Caki2 (cell line): ENCODE measurements at places on chromosomes 16 and 17. TPM values are rescaled to one million over a fixed set of nuclear protein-coding genes. Genes with fewer than 3 reads are reported as not detected.

DNA sequence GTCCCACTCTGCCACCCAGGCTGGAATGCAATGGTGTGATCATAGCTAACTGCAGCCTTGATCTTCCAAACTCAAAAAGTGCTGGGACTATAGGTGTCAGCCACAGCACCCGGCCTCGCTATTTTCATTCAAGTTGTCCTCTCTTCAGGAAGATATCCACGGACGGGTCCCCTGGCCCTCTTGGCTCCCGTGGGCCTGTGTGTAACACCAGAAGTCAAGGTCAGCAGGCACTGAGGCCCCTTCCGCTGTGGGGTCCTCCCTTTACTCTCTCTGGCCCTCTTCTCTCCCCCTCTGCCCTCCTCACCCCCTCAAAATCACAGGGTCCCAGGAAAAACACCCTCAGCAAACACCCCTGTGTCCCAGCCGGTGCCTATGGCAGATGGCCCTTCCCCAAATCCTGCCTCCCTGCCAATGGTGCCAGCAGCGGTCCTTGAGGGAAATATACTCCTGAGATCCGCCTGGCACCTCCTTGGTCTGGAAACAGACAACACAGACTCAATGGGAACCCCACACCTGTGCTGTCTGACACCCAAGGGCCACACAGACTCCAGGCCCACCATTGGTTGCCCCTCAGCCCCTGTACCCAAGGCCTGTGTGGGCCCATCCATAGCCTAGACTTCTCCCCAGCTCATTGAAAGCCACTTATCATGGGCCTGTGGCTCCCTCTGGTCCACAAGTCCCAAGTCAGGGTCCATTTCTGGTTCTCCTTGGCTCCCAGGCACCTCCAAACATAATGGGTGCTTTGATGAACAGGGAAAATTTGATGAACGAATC is 221.5 kb downstream of the ZNF423 start:
- no peak for DNase-seq

DNA sequence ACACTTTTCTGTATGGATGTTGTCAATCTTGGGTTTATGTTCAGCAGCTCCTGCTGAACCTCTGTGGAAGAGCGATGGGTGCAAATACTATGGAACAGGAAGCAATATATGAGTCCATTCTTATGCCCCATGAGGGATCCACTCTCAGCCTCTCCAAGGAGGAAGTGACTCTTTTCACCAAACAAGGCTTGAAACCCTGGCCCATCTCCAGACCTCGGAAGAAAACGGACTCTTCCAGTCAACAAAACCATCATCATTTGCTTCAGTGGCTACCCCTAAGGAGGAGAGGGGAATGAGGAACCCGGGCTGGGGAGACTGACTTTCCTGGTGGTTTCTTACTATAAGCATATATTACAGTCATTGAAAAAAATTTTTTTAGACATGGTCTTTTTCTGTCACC is 206.2 kb downstream of the AXIN2 start:
- no peak for DNase-seq

DNA sequence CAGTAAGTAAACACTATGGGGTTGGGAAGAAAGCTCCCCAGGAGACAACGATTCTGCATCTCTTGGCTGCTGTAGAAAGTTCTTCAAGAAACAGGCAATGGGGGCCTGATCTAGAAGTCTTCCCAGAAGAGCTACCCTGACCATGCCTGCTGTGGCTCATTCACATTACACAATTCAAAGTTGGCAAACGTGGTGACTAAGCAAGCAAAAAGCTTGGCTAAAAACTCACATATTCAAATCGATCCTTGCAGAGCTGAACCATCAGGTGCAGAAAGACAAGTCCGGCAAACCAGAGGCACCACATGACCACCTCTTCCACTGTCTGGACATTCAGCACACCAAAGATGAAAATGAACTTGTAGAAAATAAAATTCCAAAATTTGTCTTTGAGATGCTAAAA is 16.1 kb downstream of the AMFR start:
- no peak for DNase-seq

GRCh38 chr17:58985971-58986370 is 120.7 kb downstream of the TRIM37 start:
- DNase-seq = no peak

The SLC35G6 gene
- total RNA-seq = not detected in 2 replicates

- DNase-seq = peak; percentile 51
Observed at GRCh38 chr16:20166531-20167235, 93.0 kb upstream of the GPR139 start.

The SLC13A2 gene
- total RNA-seq = not detected in 2 replicates

DNA sequence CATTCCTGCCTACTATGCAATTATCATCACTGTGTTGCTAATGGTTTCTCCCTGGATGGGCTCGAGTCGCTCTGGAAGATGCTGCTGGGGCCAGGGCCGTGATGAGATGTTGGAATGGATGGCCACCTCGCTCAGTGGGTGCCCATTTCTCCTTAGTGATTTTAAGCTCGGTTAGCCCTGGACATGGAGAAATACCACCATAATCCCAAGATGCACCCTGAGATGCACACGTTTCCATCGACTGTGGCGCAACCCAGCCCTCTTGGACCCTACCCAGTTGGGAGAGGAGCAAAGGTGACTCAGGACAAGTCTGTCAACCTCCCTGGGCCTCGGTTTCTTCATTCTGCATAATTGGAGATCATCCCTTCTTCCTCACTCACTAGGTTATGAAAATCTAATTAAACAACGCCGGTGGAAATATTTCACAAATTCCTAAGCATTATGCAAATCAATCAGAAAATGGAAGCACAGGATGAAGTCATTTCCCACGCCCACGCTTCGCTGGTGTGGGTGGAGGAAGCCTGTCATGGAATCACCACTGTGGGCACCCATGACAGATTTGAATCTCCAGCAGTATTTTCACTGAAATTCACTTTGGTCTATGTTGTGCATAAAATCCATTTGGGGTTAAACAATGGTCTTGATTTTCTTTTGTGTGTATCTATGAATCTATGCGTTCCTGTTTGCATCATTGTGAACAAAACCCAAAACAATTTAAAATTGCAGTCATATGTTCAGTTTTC is 195.2 kb downstream of the AXIN2 start:
- no peak for DNase-seq

The KRTAP3-1 gene
- not detected in 2 replicates for total RNA-seq

DNA sequence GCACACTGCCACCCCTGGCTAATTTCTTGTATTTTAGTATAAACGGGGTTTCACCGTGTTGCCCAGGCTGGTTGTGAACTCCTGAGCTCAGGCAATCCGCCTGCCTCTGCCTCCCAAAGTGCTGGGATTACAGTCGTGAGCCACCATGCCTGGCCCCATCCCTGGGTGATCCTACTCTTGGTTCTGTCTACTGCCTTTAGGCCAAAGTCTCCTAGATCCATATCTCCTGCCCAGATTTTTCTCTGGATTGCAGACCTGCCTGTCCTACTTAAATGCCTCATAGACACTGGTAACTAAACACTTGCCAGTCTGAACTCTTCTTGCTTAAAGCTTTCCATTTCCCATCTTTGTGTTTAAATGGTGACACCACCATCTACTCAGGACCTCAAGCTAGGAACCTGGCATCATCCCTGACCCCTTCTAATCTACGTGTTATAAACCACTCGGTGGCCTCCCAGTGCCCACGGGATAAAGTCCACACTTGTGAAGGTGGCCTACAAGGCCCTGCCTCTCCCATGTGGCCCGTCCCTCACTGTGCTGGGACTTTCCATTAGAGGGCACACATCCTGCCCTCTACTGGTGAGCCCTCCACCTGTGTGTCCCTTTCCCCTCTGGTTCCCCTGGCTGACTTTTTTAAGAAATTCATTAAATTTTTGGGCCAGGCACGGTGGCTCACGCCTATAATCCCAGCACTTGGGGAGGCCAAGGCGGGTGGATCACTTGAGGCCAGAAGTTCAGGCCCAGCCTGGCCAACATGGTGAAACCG is 51.1 kb downstream of the USP43 start:
- no peak for DNase-seq

The ZDHHC1 gene
- total RNA-seq = 6.3 and 13.5 TPM in 2 replicates

DNA sequence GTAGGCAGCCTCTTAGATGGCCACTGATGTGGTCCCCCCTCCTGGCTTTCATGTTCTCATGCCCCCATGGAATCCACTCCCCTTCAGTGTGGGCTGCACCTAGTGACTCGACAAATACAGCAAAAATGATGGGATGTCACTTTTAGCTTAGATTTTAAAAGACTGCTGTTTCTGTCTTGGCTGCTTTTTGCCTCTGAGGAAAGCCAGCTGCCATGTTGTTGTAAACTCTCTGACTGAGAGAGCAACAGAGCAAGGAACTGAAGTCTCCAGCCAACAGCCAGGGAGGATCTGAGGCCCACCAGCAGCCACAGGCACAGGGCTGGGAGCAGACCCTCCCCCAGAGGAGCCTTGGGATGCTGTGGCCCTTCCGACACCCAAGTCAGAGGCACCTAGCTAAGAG is 60.6 kb upstream of the MARCHF10 start:
- DNase-seq = no peak

The C16orf54 gene
- not detected in 2 replicates for total RNA-seq

- DNase-seq = peak; percentile 31
Observed at GRCh38 chr16:11105038-11105903, 150.7 kb downstream of the SOCS1 start.

The HIC1 gene
- total RNA-seq = not detected in 2 replicates

DNA sequence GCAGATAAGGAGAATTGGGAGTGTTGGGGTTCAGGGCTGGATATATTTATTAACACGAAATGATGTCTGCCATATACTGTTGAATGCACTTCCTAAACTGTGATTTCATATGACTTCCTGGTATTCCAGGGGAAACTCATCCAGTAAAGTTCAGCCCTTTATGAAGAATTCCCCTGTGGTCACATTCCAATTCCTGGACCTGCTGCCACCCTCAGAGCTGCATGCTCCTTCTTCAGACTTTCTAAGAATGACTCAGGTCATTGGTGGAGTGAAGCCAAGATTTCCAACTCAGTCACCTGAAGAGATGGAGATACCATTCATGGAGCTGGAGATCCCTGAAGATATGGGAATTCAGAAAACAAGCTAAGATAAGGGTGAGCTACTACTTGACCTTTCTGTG is 114.2 kb upstream of the TMEM97 start:
- peak; percentile 76 for DNase-seq

The SMG1 gene
- total RNA-seq = 16.4 and 35.6 TPM in 2 replicates

DNA sequence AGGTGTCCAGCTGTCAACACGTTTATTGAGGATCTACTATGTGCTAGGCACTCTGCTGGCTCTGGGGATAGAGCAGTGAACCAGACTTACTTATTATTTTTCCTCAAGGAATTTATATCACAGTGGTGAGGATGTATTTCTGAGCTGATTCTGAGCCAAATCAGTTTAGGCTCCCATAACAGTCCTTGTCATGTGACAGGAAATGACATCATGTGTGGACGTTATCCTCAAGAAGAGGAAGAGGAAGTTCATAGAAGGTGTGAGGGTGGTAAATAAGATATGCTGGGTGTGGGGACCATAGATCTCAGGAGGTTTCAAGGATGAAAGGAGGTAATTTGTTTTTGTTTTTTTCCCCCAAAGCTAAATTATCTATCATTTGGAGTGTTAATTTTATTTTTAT is 873.5 kb upstream of the EEF2KMT start:
- DNase-seq = no peak

DNA sequence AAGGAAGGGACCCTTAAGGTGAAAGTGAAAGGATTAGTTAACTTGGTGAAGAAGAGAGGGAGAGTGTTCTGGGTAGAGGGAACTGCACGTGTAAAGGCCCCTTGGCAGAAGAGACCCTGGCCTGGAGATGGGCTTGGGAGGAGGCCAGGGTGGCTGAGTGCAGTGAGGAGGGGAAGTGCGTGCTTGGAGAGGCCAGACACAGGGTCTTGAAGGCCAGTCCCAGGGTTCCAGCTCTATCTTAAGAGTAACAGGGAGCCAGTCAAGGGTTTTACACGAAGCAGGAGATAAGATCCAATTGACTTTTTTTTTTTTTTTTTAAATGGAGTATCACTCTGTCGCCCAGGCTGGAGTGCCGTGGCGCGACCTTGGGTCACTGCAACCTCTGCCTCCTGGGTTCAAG is 15.2 kb upstream of the DOK4 start:
- DNase-seq = no peak

DNA sequence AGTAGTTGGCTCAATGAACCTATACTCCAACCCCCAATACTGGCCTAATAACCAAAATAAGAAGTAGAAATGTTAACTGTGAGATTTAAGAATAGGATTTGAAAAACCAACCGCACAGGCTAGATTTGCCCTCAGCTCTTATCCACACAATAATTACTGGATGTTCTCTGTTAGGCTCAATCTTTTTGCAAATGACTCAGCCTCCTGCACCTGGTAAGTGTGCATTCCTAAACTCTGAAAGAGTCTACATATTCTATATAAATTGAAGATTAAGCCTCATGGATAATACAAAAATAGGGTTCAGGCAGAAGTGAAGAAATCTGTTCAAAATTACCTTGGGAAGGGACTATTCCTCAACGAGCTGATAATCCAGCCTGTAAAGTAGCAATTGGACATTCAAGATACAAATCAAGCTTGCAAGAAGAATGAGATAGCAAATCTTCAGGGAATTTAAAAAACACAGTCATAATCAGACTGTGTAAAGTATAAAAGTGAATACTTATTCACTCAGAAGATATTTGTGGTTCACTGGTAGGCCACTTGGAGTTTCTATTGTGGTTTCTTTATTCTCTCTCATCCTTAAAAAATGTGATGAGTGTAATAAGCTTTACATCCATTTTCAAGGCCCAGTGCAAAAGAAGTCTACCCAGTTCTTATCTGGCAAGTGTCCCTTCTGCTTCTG is 931.9 kb upstream of the SOX9 start:
- DNase-seq = peak; percentile 69

- no peak for DNase-seq
Observed at GRCh38 chr16:2008009-2008526, 1.6 kb downstream of the ZNF598 start.

The PARN gene
- total RNA-seq = 12.9 and 25.9 TPM in 2 replicates

The RSL1D1 gene
- total RNA-seq = 196 and 259 TPM in 2 replicates

The RPL19 gene
- 2,576 and 2,794 TPM in 2 replicates for total RNA-seq

GRCh38 chr17:79667746-79668145 is 56.9 kb upstream of the RBFOX3 start:
- DNase-seq = no peak

The MSRB1 gene
- total RNA-seq = 275 and 288 TPM in 2 replicates

GRCh38 chr17:18186627-18186982 is 3.0 kb downstream of the ALKBH5 start:
- DNase-seq = no peak
